NT2/D1 (cell line): ENCODE measurements at places on chromosomes 12 and 14.

GRCh38 chr14:24889843-24890242, 160.1 kb downstream of the STXBP6 start:
- no peak for DNase-seq

GRCh38 chr14:87630846-87631245, 362.1 kb downstream of the GALC start:
- no peak for DNase-seq

DNA sequence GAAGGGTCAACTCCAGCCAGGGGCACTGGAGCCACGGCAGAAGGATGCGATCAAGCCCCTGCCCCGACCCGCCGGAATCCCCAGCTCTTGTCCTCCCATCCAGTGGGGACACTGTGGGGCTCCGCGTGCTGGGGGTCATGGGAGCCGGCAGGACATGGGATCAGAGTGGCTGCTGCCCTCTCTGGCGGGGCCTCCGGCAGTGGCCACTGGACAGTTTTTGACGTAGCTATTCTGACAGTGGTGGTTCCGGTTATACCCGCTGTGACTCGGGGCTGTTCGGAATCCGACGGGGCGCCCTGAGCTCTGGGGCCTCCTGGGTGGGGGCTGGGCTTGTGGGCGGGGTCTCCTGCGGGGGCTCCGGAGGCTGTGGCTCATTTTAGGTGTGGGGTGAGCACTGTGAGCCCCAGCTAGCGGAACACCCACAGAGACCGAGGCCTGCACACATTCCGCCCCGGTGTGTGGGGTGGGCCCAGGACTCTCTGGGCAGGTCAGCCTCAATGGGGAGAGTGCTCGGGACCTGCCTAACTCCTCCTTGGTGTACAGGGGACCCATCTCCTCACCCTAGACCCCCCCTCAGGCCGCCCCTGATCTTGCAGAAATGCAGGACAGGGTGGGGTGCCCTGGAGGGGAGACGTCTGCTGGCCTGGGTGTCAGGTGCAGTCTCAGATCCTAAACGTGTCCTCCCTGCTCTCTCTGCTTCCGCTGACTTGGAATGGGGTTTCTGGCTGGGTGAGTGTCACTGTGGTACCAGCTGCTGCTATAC, 374.2 kb downstream of the TMEM121 start:
- DNase-seq: no peak

DNA sequence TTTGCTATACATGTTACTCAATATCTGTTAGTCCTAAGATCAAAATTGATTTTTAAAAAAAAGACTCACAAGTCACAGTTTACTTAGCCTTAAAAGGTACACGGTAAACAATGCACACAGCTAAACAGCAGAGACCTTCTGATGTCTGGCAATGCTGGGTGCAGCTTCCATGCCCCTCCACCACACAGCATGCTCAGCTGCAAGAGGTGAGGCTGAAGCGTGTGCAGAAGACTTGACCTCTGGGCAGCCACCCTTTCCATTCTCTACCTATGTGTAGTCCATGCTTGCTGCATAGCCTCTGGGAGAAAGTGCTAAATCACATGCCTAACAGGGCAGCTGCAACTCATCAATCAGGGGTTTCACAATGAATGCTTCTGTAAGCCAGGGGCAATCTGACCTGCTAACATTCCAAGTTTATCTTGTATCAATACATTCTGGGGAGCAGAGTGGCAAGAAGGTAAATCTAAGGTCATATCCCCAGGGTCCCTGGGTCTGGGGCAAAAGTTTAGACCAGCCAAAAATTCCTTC, 44.5 kb upstream of the AMN1 start:
- no peak for DNase-seq

GRCh38 chr12:47808050-47808449, 11.7 kb downstream of the HDAC7 start:
- no peak for DNase-seq

DNA sequence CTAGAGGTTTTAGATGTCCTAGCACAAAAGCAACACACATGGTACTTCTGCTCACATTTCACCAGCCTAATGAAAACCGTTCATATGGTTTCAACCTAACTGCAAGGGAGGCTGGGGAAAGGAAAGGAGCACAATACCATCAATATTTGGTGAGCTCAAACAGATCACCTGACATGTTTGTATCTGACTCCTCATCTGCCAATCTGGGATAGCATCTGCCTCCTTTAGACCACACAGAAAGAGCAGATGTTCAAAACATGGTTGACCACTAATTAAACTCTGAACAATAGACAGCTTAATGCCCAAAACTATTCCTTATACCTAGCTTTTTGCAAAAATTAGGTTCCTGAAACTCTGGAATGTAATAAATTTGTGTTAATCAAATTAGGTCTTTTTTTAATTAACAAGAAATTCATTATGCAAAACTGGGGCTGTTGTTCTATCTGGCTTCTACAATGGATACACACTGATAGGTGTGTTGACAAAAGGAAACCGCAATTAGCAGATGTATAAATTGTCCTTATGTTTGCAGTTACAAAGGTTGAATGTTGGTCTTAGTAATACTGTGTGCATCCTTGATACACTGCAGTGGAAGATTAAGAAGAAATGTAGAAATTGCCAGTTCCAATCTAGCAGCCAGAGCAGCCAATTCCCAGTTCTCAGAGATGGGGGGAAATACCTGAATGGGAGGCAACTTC, 89.3 kb downstream of the DUSP6 start:
- DNase-seq: no peak

- DNase-seq: no peak
Observed at GRCh38 chr12:123608182-123608581, 6.3 kb downstream of the DDX55 start.

DNA sequence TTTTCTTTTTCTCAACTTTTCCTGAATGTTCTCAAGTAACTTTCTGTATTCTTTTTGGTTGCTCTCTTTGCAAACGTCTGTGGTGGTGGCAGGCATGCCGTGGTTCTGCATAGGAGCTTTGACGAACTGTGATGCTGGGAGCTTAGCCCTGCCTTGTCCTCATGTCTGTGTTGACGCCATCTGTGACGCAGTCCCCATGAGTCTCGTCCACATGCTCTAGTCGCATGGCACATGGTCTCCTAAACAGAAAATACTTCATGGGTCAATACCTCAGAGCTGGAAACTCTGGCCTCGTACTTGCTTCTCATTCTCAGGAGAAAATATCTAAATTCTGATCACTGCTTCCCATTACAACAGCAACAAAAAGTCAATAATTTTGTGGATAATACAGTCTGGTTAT, 50.3 kb upstream of the DYNC1H1 start:
- DNase-seq: no peak

DNA sequence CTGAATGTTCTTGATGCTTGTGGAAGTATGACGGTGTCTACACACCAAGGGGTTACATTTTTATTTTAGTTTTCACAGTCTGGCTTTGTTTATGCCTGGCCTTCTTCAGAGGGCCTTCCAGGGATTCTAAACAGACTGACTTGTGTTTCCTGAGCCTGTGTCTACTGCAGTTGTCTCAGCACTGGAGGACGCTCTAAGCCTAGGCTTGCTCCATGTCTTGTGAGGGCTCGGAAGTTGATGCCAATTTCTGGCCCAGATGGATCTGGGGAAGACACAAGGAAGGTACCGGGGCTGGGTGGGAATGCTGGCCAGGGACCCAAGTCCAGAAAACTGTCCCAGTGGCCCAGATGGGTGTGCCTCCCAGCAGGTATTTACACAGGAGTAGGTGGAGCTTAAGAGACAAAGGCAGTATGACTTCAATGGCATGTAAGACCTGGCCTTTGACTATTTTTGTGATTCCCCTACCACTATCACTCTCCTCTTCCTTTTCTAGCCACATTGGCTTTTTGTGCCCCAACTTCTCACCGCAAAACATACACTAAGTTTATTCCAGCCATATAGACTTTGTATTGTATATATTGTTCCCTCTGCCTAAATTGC, 56.9 kb downstream of the GPR137C start:
- no peak for DNase-seq

DNA sequence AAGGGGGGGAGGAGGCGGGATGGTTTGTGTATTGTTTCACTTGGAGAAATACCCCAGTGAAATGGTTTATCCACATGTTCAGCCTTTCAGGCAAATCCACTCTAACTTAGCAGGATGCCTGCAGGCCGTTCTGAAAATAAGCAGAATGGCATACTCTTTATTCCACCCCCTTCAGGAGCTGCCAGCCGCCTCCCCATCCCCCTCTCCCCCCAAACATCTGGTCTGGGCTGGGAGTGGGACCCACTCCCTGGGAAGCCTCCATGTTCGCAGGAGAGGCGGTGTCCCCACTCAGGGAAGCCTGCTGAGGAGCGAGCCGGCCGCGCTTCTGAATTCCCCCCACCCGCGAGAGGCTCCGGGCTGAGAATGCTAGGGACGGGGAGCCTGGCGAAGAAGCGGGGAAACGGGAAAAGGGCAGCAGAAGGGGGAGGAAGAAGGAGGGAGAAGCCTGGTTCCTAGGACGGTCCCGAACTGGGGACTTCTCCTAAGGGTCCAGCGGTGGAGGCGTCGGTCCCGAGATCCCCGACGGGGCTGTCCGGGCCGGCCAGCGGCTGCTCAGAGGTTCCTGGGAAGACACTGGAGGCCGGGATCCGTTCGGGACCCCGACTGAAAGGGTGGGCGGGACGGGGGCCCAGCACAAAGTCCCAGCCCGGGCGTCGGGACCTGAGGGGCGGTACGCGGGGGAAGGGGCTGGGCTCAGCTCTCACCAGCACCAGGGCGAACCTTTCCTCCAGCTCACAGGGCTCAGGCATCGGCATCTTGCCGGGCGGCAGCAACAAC, 666 bp downstream of the FMNL3 start:
- no peak for DNase-seq

DNA sequence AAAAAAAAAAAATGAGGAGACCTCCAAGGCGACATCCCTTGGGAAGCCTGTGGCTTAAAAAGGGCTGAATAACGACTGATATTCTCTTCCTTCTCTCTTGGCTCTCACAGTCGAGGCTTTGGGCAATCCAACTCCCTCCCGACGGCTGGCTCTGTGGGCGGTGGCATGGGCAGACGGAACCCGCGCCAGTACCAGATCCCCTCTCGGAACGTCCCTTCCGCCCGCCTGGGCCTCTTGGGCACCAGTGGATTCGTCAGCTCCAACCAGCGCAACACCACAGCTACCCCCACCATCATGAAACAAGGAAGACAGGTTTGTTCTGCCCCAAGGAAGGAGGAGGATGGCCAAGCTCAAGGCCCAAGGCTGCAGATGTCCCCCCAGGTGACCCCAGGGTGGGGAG, 127.8 kb downstream of the GCH1 start:
- DNase-seq: no peak

DNA sequence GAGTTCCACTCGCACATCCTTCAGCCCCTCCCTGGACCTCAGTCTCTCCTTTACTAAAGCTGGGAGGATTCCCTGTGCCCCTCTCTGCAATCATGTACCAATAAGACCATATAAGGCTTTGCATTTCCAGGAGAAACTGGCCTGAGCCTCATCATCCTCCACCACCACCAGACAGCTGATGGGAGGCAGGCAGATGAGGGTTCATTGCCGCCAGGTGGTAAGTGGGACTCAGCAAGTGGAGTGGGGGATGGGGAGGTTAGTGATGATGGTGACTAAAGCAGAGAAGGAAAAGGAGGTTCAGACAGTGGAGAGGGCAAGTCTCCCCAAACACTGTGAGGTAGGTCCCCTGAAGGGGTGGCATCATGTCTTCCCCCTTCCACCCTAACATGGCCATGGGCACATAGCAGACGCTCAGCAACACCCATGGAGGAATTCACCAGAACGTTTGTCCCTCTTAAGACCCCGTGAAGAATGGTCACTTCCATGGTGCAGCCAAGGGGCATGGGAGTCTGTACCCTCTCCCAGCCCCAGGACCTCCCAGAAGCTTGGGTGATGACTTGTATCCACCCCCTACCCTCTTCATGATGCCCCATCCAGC, 4.5 kb upstream of the TNFRSF1A start:
- DNase-seq: no peak

DNA sequence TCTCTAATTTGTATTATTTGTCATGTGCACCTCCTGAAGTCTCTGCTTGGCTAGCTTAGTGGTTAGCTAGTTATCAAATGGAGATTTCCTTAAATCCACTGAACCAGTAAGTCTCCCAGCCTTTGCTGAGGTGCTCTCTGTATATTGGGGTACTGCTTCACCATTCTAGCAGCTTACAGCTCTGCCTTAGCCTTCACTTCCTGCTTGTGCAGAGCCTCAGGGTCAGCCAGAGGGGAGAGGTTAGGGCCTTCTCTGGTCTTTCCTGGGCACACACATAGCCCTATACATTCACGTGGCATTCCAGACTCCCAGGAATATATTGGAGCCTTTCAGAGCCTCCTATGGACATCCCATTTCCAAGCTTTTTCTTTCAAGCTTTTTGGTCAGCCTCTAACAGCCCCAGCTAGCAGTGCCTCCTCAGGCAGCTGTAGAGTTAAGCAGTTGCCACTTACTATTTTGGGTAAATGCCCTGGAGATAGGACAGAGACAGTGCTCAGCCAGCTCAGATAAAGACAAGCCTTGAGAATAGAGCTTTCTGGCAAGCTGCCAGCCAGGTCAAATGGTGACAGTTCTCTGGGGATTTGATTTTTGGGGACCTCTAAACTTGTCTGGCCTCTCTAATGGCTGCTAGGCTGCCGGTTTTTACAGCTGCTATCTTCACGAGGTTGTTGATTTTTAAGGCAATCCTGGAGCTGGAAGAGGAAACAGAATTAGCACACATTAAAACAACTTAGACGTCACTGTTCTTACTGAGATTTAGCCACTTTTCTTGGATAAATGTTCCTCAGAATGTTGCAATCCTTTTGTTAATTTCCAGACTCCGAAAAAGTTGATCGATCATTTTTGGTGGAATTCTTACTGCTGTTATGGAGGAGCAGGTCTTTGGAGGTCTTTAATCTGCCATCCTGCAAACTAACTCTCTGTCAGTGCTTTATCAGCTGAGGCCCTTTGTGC, 32.9 kb downstream of the FBXW8 start:
- no peak for DNase-seq

- no peak for DNase-seq
Observed at GRCh38 chr14:57987051-57987450, 121.2 kb upstream of the SLC35F4 start.

GRCh38 chr14:73393375-73393774, 65.0 kb downstream of the NUMB start:
- no peak for DNase-seq

- DNase-seq: no peak
Observed at GRCh38 chr12:31658471-31659086, 909 bp upstream of the ETFBKMT start.

- DNase-seq: no peak
Observed at GRCh38 chr14:99740411-99740810, 52.8 kb upstream of the EML1 start.

DNA sequence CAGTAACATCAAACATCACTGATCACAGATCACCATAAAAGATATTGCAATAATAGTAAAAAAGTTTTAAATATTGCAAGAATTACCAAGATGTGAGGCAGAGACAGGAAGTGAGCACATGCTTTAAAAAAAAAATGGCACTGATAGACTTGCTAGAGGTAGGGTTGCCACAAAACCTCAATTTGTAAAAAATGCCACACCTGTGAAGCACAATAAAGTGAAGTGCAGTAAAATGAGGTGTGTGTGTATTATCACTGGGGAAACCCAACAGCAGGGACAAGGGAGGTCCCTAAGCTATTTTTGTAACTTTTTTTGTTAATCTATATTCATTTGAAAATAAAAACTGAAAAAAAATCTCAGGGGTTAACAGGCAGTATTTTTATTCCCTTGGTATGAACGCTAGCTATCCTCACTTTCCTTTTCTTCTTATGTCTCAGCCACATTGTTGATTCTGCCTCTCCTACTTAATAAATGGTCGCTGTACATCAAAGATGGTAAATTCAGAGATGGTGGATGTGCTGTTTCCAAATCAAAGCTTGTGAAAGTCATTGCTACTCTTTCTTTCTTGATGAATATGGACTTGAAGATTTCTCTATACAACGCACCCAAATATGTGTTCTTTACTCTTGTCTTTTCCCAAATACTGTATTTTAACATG, 14.0 kb upstream of the KLRD1 start:
- no peak for DNase-seq

- DNase-seq: no peak
Observed at GRCh38 chr14:75609606-75610475, 31.4 kb downstream of the FLVCR2 start.
